ENCODE measurements at places on chromosomes 2 and 18.
A peak's percentile ranks its signal among the peaks of the same experiment; 100 is the strongest.

GRCh38 chr2:69116438-69116837 is 103.5 kb downstream of the ANTXR1 start:
- DNase-seq, result no peak

DNA sequence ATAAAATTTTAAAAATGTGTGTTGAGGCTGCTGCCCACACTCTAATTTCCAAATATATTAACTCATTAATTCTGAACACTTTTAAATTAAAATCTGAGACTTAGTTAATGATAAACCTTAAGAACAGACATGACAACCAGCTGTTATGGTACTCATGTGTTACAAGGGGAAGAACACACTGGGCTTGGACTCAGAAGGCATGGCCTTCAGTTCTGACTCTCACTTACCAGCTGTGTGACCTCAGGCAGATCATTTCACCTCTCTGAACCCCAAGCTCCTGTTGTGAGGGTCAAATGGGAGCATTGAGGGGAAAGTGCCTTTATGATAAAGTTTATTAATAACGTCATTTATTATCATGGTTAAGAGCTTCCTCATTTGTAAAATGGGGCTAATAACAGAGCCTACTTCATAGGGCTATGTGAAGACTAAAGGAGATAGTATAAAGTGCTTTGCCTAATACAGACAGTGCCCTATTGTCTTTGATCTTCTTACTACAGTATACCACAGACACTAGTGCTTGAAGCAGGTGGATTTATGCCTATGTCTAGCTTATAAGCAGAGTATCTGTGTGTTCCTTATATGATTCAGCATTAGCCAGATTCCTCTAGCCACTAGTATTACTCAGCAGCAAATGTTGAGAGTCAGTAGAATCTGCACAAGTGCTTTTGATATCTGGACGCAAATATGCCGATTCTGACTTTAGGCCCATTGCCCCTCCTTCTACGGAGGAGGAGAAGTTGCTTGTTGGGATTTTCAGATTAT is 99.6 kb downstream of the SGPP2 start:
- no peak for DNase-seq

GRCh38 chr2:174590928-174591648 is 6.5 kb downstream of the WIPF1 start:
- DNase-seq, result no peak

GRCh38 chr2:162688403-162688802 is 150.2 kb downstream of the KCNH7 start:
- no peak for DNase-seq

DNA sequence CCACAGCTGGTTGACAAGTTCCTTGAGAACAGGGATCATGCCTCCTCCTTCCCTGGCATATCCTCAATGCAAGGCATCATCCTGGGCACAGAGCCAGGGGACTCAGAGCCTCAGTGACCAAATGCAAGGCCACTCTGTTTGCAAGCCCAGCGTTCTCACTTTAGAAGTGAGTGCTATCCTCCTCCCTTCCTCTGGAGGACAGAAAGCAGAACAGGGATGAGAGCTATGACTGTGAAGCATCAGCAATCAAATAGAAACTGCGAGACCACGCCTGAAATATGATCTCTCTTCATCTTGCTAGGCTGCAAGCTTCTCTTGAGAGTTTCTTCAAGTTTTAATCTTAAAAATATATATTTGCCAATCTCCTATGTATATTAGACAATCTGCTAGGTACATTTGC is 119.8 kb downstream of the LRATD1 start:
- no peak for DNase-seq

GRCh38 chr2:223635080-223635479 is 32.9 kb upstream of the SCG2 start:
- no peak for DNase-seq

GRCh38 chr2:160967523-160967922 is 192.7 kb upstream of the TANK start:
- no peak for DNase-seq

DNA sequence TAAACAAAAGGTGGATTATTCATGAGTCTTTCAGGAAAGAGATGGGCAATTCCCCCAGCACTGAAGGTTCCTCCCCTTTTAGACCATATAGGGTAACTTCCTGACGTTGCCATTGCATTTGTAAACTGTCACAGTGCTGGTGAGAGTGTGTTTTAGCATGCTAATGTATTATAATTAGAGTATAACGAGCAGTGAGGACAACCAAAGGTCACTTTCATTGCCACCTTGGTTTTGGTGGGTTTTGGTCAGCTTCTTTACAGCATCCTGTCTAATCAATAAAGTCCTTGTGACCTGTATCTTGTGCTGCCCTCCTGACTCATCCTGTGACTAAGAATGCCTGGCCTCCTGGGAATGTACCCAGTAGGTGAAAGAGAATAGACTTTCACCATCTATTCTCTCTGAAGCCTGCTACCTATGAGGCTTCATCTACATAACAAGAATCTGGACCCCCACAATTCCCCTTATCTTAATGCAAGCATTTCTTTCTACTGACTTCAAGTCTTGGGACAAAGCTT is 148.7 kb downstream of the CABLES1 start:
- DNase-seq, result no peak

- peak; percentile 52 for DNase-seq
Observed at GRCh38 chr18:69948919-69949537, 1.4 kb upstream of the CD226 start.

- DNase-seq, result no peak
Observed at GRCh38 chr2:169095621-169096105, 26.3 kb downstream of the DHRS9 start.

DNA sequence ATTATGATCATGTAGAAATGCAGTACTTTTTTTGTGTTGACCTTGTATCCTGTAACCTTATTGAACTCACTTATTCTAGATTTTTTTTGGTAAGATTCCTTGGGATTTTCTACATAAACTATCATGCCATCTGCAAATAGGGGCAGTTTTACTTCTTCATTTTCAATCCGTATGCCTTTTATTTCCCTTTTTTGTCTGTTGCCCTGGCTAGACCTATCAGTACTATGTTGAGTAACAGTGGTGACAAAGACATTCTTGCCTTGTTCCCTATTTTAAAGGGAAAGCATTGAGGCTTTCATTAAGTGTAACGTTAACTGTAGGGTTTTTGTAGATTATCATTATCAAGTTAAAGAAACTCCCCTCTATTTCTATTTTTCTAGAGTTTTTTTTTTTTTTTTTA is 92.3 kb downstream of the LYPD1 start:
- DNase-seq, result no peak

DNA sequence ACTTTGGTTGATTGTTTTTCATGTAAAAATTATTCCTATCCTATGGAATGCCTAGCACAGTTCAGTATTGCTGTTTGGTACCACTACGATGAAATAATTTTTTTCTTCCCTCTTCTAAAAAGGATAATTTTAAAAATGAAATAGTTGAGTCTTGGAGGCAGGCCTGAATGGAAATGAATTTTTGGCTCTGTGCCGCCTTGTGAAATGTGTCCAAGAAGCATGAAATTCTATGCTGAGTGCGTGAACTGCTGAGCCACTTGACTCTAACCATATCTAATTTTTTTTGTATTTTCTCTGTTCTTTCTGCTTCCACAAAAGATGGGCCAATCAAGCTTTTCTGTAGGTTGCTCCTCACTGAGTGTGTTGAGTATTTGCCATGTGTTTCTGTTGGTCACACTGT is 95.0 kb downstream of the PRPF40A start:
- no peak for DNase-seq

DNA sequence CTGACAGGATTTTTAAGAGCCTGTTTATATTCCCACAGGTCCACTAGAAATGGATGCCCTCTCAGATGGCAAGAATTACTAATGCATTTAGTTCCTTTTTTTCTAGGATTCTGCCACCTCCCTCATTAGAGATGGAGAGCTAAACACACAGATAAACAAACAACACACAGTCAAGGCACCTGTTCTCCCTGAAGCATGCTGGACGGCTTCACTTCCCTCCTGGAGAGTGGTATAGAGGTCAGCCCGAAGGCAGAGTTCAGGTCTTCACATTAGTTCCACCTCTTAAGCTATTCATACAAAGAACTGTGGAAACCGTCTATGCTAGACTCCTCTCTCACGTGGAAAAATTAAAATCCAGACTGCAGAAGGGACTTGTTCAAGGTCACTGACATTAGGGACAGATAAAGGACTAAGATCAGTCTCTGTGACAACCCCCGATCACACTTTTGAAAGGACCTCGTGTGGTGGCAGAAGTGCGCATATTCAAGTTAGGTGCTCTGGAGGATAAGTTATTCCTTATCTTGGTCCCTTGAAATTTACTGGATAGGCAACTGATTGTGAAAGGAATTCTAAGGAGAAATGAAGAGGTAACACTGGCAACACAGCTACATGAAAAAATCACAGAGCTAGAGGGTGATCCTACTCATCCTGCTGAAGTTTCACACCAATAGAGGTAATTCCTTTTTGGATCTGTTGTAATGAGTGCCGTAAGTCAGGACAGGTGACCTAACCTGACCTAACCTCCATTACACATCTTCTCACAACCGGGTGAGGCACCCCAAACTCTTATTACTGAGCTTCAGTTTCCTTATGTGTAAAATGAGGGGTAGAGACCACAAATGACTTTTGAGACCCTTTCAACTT is 75.1 kb downstream of the SPRED2 start:
- DNase-seq, result no peak

DNA sequence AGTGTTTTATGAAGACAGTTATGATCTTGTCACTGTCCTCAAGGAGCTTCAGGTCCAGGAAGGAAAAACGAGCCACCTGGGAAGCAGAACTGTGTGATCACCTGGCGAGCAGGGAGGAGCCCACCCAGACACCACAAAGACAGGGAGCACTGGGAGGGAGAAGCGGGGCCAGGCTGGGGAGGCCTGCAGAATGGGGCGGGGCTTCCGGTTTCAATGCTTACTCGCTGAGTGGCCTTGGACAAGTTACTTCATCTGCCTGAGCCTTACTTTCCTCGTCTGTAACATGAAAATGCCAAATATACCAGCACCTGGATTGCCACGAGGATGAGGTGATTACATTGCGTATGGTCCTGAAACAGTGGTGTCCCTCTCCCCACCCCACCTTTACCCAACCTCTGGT is 227.5 kb downstream of the ANKRD30B start:
- no peak for DNase-seq

DNA sequence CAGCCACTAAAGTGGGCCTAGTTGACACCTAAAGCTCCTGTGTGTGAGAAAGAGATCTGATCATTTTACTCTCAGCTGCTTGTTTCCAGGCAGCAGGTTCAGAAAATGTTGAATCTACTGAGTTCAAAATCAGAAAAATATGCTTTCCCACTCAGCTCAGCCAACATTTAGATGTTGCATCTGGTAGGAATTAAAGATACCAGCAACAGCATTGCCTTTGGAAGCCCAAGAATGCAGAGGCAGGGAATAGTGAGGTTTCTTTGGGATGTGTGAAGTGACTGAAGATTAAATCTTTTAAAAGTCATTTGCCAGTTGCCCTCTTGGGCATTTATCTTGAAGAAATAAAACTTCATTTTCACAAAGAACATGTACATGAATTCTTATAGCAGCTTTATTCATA is 33.9 kb upstream of the DOCK10 start:
- DNase-seq, result no peak

GRCh38 chr2:217326238-217327022 is 466.6 kb upstream of the TNP1 start:
- no peak for DNase-seq

GRCh38 chr2:64374686-64375085 is 79.3 kb upstream of the LGALSL start:
- DNase-seq, result peak; percentile 47
